NCI-H226 (cell line): ENCODE measurements at places on chromosomes 11 and 22.

DNA sequence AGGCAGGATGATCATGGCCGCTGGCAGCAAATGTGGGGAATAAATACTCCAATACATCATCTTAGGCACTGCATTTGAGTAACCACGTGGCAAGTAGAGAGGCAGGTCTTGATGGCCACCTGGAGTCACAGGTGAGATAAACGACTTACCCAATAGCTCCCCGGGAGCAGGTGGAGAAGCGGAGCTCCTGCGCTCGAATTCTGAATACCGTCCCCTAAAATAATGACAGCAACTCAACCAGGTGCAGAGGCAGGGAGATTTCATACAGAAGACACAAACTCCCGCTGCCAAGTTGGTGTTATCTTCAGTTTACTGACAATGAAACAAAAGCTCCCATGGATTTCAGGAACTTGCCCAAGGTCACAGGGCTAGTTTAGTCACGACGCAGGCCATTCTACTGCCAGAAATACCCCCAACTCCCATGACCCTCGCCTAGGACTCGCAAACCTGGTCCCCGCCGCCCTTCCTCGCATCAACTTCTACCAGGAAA lies 437 bp downstream of the SLC43A3 start:
- peak; percentile 9 for DNase-seq

GRCh38 chr11:3667149-3668035 lies 3.8 kb downstream of the CHRNA10 start:
- no peak for DNase-seq

DNA sequence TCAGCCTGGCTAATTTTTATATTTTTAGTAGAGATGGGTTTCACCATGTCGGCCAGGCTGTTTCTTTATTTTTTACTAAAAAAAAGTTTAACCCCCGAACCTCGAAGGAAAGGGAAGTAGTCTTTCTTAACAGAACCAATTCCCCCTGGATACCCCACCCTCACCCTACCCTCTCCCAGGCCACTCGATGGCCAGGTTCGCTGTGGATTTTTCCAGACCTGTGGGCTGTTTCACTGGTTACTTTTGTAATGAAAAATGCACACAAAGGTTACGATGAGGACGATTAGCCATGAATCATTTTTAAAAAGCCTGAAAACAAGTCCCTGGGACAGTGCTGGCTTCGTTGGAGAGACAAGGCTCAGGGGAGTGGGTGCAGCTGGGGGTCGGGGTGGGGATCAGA lies 2.5 kb downstream of the TSPO start:
- no peak for DNase-seq

DNA sequence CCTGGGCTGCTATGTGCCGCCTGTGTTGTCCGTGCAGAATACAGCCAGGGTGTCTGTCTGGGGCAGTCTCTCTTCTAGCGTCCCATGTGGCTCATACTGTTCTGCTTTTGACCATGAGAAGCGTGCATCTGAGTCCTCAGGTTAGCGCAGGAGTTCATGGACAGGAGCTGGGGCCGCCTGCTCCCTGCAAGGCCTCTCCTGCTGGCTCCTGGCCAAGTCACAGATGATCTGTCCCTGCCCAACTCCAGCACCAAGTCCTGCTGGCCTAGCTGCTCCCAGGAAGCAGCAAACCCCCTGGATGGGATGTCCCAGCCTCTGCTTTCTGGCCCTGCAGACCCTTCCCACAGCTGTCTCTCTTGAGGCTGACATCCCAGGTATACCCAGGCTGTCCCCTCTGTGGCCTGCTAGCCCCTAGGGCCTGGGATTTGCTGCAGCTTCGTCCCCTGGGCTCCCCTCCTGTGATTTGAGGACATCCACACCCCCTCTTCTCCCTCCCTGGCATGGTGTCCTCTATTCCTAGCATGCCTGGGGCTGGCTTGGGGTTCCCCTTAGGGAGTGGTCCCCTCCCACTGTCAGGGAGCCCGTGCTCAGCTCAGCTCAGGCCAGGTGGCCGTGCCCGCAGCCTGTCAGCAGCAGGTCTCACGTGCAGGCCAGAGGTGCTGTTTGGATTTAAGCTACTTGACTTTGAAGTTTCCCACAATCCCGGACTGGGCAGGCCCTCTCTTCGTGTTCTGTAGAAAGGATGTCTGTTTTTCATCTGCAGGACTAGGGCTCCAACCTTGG lies 17.8 kb downstream of the PRR5 start:
- DNase-seq: no peak

DNA sequence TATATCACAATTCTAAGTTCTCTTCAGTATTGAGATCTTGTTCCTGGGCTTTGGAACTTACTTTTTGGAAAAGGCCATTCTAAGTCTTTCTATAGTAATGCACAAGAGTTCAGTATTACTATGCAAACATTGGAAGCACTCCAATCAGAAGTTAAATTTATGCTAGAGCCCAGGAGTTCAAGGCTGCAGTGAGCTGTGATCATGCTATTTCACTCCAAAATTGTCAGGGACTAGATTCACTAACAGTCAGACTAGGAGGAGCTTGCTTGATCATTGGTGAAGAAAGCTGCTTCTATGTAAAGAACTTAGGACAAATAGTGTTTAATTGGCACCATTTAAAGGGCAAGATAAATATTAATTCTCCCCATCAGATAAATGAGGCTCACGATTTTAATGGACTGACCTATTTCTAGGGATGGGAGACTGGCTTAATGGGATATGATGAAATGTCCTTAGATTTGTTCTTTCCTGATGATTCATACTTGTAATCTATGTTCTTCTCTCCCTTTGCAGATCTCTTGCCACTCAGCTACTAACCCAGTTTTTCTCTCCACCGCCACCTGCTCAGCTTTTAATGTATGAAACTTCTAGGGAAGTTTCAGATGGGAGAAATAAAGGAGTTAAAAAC lies 32.6 kb upstream of the TMEM123 start:
- DNase-seq: peak; percentile 41

GRCh38 chr11:86740628-86741483 lies 59.5 kb upstream of the PRSS23 start:
- DNase-seq: peak; percentile 97
